ENCODE measurements at places on chromosomes 1 and 21. TPM values are rescaled to one million over a fixed set of nuclear protein-coding genes. Genes with fewer than 3 reads are reported as not detected.

DNA sequence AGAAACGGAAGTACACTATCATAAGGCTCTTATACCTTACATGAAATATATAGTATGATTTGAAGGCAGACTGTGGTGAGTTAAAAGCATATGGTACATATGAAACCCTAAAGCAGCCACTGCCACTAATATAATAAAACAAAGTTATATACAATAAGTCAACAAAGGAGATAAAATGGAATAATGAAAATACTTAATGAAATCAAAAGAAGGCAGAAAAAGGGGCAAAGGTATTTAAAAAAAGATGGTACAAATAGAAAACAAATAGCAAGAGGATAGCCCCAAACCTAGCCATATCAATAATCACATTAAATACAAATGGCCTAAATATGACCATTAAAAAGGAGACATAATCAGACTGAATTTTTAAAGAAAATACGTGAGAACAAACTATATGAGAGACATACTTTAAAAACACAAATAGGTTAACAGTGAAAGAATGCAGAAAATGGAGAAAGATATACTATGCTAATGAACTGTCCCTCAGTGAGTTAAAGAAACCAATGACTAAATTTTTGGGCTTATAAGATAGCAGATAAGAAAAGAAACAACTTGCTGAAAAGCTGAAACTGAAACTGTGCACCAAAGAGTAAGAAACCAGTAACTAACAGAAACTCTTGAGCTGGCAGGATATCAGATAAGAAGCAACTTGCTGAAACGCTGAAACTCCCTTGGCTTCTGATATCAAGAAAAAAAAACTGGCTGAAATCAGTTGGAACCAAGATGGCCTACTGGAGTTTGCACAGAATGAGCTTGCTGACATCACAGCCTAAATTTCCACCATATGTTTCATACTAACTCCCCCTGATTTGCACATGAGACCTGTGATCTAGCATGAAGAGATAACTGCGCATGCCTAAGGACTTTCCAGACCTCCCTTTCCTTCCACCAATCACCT lies 44.3 kb upstream of the IL10 start:
- DNase-seq: peak; percentile 40

- DNase-seq: no peak
Observed at GRCh38 chr1:88566615-88567387, 117.3 kb upstream of the PKN2 start.

The SLC30A2 gene
- total RNA-seq: not detected

The GIPC2 gene
- total RNA-seq: 0.28 TPM

- no peak for DNase-seq
Observed at GRCh38 chr1:106675558-106675957, 380.9 kb upstream of the PRMT6 start.

The ADAMTS4 gene
- 0.72 TPM for total RNA-seq

- no peak for DNase-seq
Observed at GRCh38 chr1:5430136-5430535, 562.1 kb downstream of the NPHP4 start.

The PRKACB gene
- 14.2 TPM for total RNA-seq

DNA sequence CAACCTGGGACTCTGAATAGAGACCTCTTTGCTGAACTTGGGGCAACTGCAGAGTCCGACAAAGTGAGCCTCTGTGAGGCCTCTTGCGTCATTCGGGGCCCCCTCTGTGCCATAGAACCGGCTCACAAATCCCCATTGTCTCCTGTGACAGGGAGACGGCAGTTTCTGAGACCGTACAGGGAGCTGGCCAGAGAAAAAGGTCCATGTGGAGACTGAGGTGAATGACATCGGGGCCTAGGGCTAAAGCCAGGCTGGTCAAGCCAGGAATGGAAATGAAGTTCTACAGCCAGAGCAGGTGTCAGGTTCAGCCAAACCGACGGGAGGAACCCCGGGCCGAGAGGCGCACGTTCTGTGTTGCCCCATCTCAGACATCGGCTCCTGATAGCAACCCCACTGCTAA lies 37.1 kb upstream of the TRIM67 start:
- no peak for DNase-seq

The FTCD gene
- not detected for total RNA-seq

- DNase-seq: no peak
Observed at GRCh38 chr1:6507037-6507428, 15.6 kb upstream of the PLEKHG5 start.

- no peak for DNase-seq
Observed at GRCh38 chr21:33293811-33294216, 27.6 kb downstream of the IL10RB start.

The PCBP3 gene
- total RNA-seq: 2.5 TPM

GRCh38 chr1:198638894-198639635 lies at the start of gene PTPRC:
Gene PTPRC (plus strand): TSS chr1:198639040. CDS start chr1:198639269, 229 bp downstream.
- no peak for DNase-seq

The RAP1GAP gene
- under 0.01 TPM for total RNA-seq

The CELA2B gene
- total RNA-seq: not detected

DNA sequence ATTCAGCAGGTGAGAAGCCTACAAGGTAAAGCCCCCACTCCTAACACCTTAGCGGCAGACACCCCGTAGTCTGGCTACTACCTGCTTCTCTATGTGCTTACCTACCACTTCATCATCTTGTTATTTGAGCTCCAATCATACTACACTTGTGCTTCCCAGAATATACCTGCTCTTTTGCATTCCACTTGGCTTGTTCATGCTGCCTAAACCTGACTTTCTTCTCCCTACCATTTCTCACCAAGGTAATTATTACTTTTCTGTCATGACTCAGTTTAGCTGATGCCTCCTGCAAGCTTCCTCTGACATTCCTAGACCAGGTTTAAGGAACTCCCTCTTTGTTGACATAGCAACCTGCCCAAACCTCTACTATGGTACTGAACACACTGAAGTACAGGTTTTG lies 495.6 kb upstream of the C1orf87 start:
- no peak for DNase-seq

The LCE2C gene
- total RNA-seq: not detected

The ARHGEF10L gene
- total RNA-seq: 5.0 TPM

GRCh38 chr1:189962181-189962580 lies 515.5 kb downstream of the BRINP3 start:
- DNase-seq: peak; percentile 90
